ENCODE measurements at places on chromosomes 6 and 20.

- no peak for DNase-seq
Observed at GRCh38 chr6:8177721-8178120, 75.4 kb upstream of the EEF1E1 start.

GRCh38 chr20:45373353-45374100 is 4.6 kb downstream of the TP53TG5 start:
- DNase-seq, result peak; percentile 76

GRCh38 chr20:63641146-63641791 is 12.0 kb downstream of the STMN3 start:
- DNase-seq, result no peak

- no peak for DNase-seq
Observed at GRCh38 chr20:11724097-11724496, 193.6 kb upstream of the BTBD3 start.

DNA sequence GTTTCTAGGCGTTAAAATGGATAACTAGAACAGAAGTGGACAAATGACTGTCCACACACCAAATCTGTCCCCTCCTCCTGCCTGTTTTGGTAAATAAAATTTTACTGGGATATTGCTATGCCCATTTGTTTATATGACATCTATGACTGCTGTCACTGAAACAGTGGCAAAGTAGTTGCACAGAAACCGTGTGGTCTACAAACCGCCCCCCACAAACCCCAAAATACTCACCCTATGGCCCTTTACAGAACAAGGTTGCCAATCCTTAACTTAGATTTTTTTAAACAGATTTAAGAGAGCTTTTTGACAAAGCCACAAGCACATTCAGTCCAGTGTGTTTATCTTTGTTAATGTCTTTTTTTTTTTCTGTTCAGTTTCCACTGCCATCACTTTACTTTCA is 137.8 kb downstream of the MTFR2 start:
- no peak for DNase-seq

- no peak for DNase-seq
Observed at GRCh38 chr6:55528624-55529023, 50.4 kb downstream of the HMGCLL1 start.

- DNase-seq, result no peak
Observed at GRCh38 chr6:80789912-80790570, 683.6 kb downstream of the BCKDHB start.

GRCh38 chr20:3413393-3413889 is 6.0 kb upstream of the DNAAF9 start:
- DNase-seq, result no peak

- no peak for DNase-seq
Observed at GRCh38 chr20:32751702-32752457, 8.6 kb upstream of the COMMD7 start.
